ENCODE measurements at places on chromosomes 1 and 21.

- DNase-seq = peak; percentile 31
Measured at GRCh38 chr1:159755451-159756007, 25.2 kb upstream of the DUSP23 start.

- no peak for DNase-seq
Measured at GRCh38 chr1:197954718-197955418, 37.7 kb downstream of the LHX9 start.

DNA sequence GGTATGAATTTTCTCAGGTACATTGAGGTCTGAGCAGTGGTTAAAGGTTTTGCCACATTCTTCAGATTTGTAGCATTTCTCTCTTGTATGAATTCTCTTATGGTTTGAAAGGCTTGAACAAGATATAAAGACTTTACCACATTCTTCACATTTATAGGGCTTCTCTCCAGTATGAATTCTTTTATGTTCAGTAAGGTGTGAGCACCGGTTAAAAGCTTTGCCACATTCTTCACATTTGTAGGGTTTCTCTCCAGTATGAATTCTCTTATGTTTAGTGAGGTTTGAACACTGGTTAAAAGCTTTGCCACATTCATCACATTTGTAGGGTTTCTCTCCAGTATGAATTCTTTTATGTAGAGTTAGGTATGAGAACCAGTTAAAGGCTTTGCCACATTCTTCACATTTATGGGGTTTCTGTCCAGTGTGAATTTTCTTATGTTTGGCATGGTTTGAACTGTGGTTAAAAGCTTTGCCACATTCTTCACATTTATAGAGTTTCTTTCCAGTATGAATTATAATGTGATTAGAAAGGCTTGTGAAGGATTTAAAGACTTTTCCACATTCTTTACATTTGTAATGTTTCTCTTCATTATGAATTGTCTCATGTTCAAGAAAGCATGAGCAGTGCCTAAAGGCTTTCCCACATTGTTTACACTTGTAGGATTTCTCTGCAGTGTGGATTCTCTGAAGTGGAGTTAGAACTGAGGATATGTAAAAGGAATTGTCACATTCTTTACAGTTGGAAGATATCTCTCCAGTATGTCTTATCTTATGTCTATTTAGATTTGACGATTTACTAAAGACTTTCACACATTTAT, 18.4 kb upstream of the ZNF124 start:
- DNase-seq = no peak

- DNase-seq = no peak
Measured at GRCh38 chr1:194394676-194395075, 1208.3 kb upstream of the B3GALT2 start.

- DNase-seq = no peak
Measured at GRCh38 chr1:19529664-19530063, 44.3 kb upstream of the CAPZB start.

DNA sequence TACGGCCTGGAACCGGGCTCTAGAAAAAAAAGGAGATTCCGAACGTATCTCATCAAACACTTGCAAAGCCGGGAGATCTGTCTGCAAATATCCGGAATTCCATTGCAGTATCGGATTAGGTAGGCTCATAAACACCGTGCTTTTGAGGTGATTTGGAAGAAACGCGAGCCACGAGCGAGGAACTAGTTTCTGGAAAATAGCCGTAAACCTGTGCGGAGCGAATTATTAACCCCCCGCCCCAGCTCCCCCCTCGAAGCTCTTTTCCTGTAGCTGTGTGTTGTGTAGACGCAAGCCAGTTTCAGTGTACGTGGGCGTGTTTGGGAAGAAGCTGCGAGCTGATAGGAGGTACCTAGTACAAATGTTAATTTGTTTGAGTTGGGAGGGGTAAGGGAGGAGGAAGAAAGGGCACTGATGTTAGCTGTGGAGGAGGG, 1.1 kb downstream of the RALGPS2 start:
- peak; percentile 91 for DNase-seq

- DNase-seq = no peak
Measured at GRCh38 chr1:232481091-232481490, 148.8 kb downstream of the SIPA1L2 start.

DNA sequence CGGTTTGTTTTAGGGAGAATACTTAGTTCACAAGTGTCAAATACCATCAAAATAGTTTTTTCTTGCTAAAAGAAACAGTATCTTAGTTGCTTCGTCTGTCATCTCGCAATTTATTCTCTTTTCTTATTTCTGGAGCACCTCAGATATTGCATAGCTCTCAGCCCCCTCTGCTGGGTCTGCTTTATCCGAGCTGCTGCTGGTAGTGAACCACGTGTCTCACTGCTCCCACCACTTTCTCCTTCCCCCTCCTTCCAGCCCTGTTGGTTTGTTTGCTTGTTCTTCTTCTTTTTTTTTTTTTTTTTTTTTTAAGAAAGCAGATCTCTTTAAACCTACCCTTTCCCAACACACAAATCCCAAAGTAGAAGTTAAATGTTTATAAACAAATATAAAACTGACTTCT, 170.8 kb downstream of the EDEM3 start:
- DNase-seq = no peak

GRCh38 chr1:202144402-202145067, at the start of gene ARL8A:
ARL8A (minus strand) TSS chr1:202144737; CDS start chr1:202144572, 165 bp downstream.
- DNase-seq = peak; percentile 41

- DNase-seq = no peak
Measured at GRCh38 chr1:151243683-151244216, 10.8 kb upstream of the PSMD4 start.

- DNase-seq = peak; percentile 47
Measured at GRCh38 chr21:34845521-34846451, 177.0 kb downstream of the CLIC6 start.

- DNase-seq = peak; percentile 76
Measured at GRCh38 chr1:32247983-32248889, 1.2 kb downstream of the FAM167B start.

DNA sequence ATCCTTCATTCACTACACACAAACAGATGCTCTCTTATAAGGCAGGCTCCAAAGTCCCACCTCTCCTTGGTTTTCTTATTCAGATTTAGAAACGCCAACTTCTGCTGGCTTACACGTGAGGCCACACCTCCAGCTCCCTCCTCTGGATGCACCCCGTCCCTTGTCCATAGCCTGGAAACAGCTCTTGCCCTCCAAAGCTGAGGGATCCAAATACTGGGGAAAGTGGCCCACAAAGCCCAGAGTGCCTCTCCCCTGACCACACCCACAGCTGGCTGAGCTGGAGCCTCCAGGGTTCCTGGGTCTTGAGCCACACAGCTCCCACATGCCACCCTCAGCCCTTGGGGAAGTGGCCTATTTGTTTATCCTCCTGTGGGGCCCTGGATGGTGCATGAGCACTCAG, 4.5 kb downstream of the LAD1 start:
- no peak for DNase-seq

GRCh38 chr1:238439511-238439910, 548.8 kb upstream of the ZP4 start:
- DNase-seq = no peak

DNA sequence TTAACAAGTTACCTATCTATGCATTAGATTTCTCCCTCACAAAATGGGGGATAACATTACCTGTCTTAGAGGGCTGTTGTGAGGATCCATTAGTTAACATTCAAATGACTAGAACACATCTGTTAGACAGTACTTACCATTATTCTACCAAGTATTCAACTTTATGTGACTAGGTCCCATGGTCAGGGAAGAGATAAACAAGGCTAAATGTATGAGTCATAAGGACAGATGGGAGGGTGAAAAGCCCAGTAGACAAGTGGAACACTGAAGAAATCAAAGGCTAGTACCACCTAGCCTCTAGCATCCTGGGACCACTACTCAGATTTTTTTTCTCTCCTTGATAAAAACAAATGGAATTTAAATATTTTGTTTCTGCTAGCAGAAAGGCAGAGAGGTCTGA, 9.0 kb upstream of the VHLL start:
- no peak for DNase-seq

- no peak for DNase-seq
Measured at GRCh38 chr1:40818264-40818961, 34.8 kb downstream of the KCNQ4 start.

DNA sequence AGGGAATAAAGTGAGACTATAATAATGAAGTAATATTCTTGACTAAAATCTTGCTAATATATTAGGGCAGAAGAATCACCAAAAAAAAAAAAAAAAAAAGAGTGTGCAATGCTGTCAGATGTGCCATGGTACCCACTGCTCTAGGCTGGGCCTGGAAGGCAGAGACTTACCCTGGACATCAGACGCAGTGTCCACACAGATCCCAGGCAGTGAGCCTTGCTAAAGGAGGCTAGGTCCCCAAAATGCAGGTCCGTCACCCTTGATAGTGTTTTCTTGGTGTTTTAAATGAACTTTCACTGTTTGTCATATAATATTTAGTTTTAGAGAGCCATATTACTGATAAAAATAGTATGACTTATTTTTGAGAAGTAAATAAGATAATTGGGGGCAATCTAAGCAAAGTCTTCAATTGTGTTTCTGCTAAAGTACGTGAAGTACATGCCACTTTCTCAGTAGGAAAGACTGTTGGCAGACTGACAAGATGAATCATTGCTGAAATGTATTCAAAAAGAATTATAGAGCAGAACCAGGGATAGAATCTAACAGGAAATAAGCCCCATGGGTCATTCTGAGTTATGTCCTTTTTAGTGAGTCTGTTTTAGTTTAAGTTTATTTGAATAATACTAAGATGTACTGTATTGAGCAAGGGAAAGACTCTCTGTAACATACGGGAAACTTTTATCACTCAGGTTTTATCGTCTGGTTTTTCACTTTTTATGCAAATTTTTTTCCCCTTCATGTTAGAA, 74.6 kb upstream of the PDC start:
- DNase-seq = no peak

DNA sequence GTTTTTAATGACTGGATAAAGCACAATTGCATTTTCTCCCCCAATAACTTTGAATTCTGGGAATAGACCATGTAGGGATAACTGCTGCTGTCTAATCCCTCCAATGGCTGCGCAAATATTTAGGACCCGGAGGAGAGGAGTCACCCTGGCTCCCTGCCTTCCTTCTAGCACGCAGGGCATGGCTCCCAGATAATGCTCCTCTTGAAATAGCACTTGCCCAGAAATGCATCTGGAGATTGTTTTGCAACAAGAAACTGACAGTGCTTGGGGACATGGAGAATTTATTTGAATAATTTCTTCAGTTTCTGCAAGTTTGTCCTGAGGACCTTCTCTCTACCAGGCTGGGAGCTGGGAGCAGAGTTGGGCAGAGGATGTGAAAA, 83.5 kb downstream of the MAN1C1 start:
- DNase-seq = no peak

GRCh38 chr1:101079341-101079740, 53.8 kb upstream of the DPH5 start:
- DNase-seq = peak; percentile 69

GRCh38 chr1:91792489-91793071, 93.4 kb downstream of the TGFBR3 start:
- DNase-seq = no peak

DNA sequence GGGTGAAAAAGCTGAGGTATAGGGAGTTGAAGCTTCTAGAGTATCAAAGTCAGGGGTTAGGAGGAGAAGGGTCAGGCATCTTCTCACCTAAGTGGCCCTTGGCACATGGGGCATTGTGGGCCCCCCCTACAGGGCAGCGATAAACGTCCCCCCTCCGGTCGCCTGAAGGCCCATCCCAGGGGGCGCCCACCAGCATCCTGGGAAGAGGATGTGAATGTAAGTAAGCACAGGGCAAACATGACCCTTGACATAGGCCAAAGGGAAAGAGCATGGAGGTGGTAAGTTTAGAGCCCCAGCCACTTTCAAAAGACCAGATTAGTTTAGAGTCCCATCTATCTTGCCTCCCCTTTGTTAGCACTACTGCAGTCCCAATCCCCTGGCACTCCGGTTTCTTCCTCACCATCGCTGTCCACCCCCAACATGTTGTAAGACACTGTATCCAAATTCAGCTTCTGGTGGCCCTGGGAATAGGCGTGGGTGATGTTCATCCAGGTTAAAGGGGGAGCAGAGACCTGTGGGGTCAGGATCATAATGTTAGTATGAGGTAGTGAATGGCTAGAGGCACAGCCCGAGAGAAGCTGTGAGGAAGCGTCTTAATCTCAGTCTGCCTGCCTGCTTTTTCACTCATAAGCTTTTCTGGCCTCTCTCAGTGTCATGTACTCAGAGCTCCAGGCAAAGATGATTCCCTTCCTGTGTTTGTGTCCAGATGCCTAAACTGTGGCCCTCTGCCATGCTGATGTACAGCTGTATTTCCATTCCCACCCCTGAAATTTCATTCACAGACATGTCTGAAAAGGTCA, 2.7 kb downstream of the ITGA10 start:
- DNase-seq = no peak

- DNase-seq = no peak
Measured at GRCh38 chr1:95382000-95382786, 148.2 kb downstream of the RWDD3 start.

DNA sequence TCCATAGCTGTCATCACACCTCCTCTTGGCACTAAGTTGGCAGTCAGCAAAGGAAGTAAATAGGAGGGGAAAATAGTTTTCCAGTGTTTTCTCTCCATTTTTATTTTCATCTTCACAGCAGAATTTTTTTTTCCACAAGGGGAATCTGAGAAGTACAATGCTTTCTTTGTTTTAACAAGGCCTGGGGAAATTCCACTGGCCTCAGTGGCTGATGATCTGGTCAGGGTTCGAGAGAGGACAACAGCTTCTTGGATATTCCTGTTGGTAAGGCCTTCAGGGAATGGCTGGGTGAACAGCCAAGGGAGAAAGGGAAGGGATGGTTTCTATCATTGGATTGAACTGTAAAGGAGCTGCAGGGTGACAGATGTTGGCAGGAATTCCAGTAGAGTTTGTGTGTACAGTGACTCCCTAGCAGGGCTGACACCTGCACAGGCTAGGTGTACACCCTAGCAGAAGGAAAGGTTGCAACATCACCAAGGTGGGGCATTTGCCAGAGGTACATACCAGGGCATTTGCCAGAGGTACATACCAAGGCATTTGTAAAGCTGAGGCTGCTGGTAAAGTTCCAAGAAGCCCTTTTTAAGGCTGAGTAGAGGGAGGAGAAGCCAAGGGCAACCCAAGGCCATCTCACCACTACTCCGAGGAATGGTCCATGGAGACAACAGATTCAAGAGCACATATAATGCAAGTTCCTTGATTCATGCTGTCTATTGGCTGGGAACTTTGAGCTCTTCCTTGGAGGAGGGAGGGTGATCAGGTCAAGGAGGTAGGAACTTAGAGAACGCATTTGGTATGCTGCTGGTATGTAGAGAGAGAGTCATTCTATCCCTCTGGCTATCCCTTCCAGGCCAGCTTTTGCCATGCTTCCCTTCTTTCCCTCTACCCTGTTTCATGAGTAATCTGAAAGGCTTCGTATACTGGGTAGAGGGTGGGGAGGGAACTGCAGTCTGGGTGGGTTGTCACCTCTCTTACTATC, 3.1 kb downstream of the GJA5 start:
- no peak for DNase-seq

All from KBM-7 (cell line).